ENCODE measurements at places on chromosomes 7 and 10.

- DNase-seq: no peak
These were observed 12.8 kb downstream of the OR2F1 start for GRCh38 chr7:143967398-143967797.

DNA sequence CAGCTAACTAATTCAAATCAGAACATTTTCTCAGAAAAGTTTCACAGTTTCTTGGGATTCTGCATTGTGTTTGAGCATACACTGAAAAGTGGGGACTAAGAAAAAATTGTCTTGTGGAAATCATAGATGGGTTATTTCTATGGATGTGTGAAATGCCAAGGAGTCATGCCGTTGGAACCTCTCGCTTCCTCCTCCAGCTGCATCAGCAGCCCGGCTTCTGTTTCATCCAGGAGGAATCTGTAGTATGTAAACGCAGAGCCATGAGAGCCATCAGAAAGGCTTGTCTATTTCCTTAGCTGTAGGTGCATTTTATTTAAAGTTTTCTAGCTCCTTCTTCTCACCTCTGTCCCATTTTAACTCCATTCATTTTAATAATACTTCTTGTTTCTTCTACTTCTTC is 1144.1 kb downstream of the GATA3 start:
- DNase-seq: peak; percentile 10

- DNase-seq: no peak
These were observed 47.3 kb downstream of the PROSER2 start for GRCh38 chr10:11870461-11870780.

- DNase-seq: no peak
These were observed 728.3 kb downstream of the TYW1 start for GRCh38 chr7:67724955-67725354.

DNA sequence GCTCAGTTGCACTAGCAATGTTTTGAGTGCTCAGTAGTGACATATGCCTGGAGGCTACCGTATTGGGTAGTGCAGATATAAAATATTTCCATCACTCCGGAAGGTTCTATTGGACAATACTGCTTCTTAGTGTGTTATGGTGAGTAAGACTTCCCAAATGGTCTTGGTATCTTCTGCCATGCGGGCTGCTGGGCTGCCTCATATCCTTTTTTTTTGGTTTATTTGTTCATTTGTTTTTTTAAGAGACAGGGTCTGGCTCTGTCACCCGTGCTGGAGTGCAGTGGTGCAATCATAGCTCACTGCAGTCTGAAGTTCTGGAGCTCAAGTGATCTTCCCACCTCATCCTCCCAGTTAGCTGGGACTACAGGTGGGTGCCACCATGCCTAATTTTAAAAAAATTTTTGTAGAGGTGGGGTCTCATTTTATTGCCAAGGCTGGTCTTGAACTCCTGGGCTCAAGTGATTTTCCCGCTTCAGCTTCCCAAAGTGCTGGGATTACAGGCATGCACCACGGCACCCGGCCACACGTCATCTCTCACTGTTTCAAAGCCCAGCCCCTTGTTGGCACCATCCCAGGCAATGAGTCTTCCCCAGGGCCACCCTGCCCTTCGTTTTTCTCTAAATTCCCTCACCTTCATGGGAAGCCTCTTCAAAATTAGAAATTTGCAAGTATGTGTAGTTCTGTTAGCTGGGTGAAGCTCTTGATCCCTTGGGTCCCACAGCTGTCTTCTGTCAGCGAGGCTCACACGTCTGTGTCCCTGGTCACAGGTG is 111.0 kb upstream of the KLF14 start:
- no peak for DNase-seq

GRCh38 chr7:4288791-4289394 is 393.2 kb upstream of the FOXK1 start:
- DNase-seq: no peak

DNA sequence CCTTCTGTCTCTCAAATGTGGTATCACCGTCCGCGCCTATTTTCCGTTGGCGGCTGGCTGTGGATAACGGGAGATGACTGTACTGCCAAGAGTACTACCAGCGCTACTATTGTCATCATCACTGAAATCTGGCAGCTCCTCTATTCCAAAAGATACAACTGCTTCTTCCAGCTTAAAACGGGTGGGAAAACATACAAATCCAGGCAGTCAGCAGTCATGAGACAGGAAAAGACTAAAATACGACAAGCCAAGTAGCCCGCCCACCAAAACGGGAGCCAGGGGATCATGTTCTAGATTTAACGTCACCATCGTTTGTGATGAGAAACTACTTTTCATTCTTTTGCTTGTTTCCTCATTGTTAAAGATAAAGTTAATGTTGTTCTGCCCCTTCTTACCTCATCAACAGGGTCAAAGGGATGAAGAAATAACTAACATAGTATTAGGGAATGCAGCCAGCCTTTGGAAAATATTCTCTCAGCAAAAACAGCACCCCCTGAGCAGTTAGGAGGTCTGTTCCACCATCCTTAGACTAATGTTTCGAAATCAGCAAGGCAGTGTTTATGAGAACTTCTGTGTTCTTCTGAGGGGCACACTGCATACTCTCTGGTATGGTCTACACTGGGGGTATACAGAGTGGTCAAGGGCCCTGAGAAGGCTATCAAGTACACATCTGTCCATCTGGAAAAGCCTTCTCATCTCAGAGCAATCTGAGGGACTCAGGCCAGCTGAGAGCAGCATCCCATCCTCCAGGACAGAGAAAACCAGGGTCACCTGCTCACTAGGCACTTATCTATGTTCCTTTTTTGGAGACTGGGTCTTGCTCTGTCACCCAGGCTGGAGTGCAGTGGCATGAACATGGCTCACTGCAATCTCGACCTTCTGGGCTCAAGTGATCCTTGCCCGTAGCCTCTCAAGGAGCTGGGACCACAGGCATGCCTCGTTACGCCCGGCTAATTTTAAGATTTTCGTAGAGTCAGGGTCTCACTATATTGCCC is 47.5 kb downstream of the GNA12 start:
- DNase-seq: no peak

GRCh38 chr10:86945361-86946212 is 11.8 kb downstream of the MMRN2 start:
- peak; percentile 51 for DNase-seq

GRCh38 chr7:85178531-85179298 is 8.1 kb downstream of the SEMA3D start:
- no peak for DNase-seq

GRCh38 chr7:101315336-101315735 is 6.3 kb downstream of the IFT22 start:
- peak; percentile 4 for DNase-seq

DNA sequence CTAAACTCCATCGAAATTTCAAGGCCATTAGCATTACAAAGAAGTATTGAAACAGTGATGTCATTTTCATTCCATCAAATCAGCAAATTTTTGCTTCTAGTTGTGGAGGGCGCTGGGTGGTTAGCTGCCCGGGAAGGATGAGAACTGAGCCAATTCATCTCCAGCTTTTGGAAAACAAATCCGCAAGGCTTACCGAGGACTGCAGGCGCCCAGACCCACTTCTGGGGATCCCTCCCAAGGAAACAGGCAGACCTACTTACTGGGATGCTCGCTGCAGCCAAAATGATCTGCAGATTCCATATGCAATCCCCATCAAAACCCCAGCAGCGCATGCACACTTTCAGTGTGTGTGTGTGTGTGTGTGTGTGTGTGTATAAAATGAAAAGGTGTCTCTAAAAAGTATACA is 19.2 kb downstream of the TNRC18 start:
- no peak for DNase-seq

- DNase-seq: no peak
These were observed 6.6 kb downstream of the CREB5 start for GRCh38 chr7:28418966-28419365.

DNA sequence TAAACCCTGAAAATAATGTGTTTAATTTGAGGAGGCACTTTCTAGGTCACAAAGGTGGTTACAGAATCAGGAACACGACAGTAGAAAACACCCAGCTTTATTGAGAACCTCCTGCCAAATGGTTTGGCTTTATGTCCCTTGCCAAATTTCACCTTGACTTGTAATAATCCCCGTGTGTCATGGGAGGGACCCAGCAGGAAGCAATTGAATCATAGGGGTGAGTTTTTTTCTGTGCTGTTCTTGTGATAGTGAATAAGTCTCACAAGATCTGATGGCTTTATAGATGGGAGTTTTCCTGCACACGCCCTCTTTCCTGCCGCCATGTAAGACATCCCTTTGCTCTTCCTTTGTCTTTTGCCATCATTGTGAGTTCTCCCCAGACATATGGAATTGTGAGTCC is 193.8 kb upstream of the KLF6 start:
- no peak for DNase-seq

DNA sequence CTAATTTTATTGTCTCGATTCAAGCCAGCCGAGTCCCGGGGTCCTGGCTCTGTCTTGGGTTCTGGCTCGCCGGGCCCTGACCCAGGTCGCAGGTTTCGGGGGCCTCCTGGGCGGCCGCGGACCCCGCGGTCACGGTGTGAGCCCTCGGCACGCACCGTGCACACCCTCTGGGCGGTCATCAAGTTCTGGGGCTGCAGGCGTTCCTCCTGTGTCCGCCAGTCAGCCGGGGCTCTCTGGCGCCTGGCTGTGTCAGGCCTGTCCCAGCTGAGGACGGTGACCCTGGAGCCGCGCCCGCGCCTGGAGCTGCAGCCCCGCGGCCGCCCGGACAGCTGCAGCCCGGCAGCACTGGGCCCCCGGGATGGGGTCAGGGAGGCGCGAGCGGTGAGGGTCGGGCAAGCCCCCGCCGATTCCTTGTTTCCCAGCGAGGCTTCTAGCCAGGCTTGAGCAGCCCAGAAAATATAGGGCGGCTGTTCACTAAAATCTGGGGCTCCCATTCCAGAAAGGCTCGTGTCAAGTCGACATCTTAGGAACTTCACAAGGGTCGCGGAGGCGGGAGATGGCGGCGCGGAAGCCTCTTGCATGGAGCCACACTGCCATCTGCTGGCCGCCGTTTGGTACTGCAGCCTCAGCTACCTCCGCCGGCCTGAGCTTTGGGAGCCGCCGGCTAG is 4.2 kb upstream of the HOXA7 start:
- DNase-seq: peak; percentile 94
